ENCODE measurements at places on chromosomes 6 and 20.

DNA sequence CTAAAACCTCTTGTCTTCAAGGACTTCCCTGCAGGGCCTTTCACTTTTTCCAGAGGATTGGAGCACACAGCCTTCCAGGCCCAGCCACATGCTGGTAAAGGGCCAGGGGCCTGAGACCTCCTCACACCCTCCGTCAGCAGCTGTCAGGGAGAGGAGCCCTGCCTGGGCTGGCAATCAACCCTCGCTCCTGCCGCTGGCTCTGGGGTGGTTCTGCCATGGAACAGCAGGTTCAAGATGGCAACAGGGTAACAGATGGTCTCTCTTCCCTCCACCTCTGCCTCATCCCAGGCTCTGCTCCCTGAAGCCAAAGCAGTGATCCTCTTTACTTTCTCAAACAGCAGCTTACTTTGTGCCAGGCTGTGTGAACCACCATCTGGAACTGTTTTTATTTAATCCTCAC lies 23.8 kb downstream of the PCNA start:
- no peak for DNase-seq

GRCh38 chr20:35954907-35955251 lies 577 bp upstream of the SCAND1 start:
- DNase-seq = no peak

DNA sequence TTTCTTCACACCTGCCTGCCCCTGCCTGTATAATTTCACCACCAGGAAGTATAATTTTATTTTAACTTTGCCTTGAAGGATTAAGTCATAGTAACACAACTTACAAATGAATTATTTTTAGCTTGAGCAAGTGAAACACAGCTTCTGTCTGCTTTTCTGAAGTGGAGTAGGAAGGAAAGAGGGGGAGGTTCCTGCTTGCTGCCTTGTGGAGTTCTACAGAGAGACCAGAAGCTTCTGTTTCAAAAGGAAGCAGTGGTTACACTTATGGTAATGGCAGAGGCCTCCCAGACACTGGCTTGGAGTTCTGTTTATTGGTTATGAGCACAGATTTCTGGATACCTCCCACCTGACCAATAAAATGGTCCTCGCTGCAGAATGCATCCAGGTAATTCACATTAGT lies 159.6 kb downstream of the TMEM200A start:
- DNase-seq = no peak

DNA sequence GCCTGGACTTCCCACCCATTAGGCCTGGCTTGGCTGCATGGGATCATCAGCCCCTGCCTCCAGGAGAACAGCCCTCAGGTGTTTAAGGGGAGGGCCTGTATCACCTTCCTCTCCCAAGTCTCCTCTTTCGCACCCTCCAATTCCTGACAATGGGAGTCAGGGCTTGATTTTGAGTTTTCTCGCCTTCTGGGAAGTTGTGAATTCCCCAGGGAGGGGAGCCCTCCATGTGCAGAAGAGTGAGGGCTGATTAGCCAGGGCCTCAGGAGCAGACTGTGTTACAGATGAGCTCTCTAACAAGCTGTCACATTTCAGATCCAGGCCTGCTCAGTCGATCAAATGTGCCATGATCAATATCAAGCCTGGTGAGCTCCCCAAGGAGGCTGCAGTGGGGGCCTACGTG lies 42.4 kb downstream of the CNBD2 start:
- no peak for DNase-seq

GRCh38 chr6:143806282-143807102 lies 36.6 kb upstream of the LTV1 start:
- DNase-seq = peak; percentile 83

DNA sequence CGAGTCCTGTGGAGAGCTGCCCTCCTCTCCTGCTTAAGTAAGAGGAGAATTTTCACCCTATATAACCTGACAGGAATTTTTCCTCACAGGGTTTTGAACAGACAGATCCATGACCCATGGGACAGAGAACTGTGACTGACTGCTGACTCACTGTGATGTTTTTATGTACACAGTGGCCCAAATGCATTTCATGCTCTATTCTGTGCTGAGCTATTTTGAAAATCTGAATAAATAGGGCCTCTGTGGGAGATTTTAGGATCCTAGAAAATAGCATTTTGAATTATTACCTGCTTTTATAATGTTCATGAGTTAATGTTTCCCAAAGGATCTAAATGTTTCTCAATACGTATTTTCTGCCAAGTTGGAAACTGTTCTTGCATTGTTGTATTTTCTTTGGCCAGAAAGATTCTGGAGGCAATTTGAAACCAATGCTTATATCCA lies 577.4 kb downstream of the HTR1B start:
- DNase-seq = no peak

DNA sequence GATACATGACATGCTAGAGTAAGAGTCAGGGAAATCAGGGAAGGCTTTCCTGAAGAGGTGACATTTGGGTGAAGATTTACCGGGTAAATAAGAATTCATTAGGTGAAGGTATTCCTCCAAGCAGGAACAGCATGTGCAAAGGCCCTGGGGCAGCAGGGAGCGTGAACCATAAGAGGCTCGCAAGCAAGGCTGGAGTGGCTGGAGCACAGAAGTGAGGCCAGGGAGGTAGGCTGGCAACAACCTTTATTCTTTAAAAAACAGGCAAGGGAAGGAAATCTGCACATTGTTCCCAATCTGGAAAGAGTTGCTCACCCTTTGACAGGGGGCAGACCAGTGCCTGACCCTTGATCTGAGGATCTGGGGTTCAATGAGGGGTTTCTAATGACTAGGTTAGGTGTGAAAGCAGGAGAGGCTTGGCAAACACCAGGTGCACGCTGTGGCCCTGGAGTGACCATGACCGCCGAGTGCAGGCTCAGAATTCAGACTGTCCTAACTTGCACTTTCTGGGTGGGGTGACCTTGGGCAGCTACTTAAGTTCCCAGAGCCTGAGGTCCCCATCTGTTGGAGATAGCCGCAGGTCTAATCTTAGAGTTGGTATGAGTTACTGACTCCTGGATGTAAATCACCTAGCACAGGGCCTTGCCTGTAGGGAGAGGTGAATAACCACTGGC lies 1.9 kb downstream of the KIAA1755 start:
- DNase-seq = no peak

DNA sequence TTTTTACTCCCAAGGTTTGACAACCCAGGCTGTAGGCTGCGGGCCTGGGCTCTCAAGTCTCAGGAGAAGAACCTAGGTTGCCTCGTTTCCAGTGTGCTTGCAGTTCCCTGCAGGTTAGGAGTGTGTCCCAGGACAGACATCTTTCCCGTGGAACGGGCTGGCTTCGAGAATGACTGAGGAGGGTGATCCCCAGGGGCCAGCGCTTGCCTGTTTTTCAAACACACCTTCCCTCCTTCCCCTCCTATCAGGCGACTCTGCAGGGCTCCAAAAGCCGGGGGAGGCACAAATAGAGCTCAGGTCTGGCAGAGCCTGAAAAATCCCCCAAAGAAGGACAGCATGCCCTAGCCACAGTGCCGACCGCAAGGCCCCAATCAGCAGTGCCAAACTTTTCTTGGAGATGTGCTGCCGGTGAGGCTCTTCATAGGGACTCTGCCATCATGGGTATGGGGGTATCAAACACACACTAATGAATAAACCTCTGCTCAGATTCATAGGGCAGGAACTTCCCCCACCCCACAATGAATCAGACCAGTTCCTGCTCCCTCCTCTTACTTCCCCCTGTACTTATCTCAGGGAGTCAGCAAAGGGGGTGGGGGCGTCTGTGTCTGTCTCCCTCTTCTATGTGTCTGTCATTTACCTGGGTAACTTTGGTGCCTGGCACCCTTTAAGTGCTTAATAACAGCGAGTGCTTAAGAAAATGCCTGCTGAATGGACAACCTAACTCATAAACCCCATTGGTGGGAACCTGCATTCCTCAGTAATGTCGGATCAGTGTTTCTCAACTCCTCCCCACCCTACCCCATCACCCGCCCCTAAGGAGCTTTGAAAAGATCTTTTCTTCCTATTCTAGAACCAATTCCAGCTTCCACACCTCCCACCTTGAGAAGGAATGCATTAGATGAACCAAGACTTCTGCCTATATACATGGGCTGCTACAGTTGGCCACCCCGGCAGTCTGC lies 1.6 kb downstream of the KCNG1 start:
- DNase-seq = no peak

DNA sequence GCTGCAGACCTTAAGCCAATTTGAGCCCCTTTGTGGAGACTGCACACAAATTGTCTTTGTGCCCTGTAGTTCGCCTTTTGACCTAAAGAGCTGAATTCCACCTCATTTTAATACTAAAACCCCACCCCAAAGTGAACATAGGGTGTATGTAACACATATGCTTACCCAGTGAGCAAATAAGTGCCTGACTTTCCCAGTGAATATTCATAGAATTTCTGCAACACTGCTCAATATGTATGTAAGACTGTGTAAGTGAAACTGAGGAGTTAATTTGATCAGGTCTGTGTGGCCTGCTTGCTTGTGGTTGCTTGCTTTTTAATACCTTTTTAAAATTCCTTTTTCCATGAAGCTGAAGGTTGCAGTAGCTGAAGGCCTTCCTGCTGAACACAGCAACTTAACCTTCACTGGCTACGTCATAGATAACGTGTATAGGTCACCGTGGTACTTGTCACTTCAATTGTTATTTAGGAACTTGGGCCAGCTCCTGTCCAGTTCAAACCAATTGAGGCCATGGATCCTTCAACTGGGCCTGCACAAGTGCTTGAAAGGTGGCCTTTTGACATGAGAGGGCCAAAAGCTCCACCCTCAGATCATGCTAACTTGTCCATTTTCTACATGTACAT lies 131.7 kb upstream of the BTBD3 start:
- DNase-seq = no peak
